ENCODE measurements at places on chromosomes 16 and 17.
A peak's percentile ranks its signal among the peaks of the same experiment; 100 is the strongest.

- no peak for DNase-seq
These were observed 18.9 kb downstream of the DNAJA2 start for GRCh38 chr16:46954562-46954961.

DNA sequence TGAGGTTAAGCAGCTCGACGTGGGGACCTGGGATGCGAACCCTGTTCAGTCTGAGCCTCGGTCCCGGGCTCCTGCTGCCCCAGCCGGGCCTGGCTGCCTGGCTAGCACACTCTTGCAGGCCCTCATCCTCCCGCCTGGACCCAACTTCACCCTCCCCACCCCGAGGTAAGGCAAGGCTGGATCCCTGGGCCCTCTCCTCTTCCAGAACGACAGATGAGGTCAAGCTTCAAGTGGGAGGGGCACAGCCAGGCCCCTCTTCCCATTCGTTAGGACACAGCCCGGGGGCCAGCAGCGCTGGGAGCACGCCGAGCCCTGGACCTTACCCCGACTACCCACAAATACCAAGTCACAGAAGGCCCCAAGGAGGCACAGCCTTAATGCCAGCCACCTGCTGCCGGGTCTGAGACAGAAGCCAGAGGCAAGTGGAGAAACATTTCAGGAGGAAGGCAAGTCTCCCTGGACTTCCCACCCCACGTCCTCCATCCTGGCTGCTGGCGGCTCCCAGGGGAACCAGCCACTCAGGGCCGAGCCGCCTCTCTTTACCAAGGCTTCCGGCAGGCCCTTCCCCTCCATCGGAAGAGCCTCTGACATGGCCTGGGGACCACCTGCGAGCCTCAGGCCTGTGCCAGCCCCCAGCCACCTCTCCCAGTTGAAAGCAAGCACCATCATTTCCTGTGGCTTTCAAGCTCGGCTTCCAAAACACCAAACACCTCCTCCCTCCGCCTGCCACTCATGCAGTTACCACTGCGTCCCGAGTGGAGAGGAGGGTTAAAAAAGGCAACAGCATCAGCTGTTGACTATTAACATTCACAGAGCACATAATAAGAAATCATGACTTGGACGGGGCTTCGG, 59.9 kb downstream of the RPH3AL start:
- DNase-seq, result no peak

DNA sequence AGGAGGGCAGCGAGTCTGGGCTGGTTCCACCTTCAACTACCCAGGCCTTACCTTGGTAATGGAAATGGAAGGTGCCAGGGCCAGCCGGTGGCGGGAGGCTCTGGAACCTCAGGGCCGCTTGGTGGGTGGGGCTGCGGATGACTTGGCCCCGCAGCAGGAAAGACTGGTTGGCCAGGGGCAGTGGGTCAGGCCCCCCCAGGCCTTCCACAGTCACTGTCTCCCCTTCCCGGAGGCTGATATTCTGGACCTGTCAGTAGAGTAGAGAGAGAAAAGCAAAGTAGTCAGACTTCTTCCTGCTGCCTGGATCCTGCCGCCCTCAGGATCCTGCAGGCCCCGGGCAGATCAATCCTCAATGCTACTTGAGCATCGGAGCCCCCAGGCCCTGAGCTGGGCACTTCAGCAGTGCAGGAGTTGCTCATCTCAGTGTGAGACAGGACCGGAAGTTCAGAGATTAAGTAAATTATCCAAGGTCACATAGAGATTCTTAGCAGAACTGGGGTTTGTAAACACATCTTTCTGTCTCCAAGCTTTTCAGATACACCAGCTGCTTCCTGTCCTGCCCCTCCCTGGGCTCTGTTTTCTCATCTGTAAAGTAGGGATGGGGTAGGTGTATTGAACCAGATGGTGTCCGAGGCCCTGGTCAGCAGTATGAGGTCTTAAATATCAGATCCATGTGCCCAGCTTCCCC, 18.5 kb upstream of the PHF12 start:
- no peak for DNase-seq

DNA sequence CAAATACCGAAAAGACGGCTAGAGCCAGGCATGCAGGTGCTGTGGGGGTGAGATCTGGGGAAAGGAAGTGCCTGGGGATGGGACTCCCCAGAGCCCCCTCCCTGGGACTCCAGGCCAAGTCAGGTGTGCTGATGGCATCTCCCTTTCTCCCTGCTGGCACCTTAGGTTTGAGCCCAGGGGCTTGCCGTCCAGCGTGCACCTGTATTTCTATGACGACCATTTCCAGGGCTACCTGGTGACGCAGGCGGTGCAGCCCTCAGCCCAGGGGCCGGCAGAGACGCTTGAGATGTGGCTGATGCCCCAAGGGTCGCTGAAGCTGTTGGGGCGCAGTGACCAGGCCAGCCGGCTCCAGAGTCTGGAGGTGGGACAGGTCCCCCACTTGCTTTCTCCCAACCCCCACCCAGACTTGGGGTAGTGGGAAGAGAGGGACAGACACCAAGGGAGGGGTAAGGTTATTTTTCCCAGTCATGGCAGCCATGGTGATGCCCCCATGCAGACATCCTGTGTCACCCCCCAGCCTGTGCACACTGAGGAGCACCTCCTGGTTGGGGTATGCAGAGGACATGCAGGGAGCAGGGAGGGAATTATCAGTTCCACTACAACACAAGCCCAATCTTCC, 11.1 kb downstream of the XYLT2 start:
- DNase-seq, result no peak

DNA sequence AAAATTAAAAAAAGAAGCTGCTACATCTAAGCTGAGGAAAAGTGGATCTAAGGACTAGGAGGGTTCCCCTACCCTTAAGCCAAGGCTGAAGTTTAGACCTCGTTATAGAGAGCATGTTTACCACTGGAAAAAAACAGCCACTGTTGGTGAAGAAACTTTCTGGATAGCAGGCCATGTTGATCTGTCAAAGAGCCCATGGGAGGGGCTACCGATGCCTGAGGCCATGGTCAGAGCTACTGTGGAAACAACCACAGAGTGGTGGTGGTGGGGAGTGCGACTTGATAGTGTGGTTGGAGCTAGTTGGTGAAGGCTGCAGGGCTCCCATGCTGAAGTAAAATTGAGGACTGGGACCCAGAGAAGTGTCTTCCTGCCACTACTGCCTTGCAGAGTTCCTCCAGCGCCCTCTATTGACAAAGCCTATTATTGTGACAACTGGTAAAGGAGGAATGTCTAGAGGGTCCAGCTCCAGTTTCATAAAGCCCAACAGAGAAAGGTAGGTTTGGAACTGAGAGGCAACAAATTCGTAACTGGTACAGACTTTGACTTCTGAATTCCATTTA, 12.7 kb upstream of the FAM20A start:
- peak; percentile 85 for DNase-seq

- DNase-seq, result no peak
These were observed 2.2 kb upstream of the FZD2 start for GRCh38 chr17:44555099-44555498.

DNA sequence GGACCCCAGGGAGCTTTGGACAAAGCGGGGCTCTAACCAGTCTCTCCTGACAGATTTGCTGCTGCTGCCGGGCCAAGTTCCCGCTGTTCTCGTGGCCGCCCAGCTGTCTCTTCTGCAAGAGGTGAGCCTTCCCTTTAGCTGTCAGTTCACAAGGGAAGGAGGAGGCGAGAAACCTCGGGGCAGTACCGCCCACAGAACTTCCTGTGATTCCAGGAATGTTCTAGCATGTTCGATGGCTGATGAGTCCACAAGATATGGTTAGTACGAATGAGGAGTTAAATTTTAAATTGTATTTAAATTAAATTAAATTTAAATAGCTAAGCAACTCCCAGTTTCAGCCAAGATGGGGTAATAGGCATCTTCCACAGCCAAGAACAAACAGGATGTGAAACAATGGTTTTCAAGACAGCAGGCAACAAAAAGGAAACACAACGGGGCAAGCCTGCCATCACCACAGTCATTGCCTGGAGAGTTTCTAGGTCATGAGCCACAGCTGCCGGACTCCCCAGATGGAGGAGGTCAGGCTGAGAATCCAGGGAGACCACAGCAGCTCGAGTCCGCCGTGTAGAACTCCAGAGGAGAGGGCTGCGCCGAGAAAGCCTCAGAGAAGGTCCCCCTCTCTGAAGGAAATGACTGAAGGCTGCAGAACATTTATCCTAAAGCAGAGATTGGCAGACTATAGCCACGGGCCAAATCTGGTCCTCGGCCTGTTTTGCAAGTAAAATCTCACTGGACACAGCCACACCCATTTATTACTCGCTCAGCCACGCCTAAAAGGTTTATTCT, 9.5 kb upstream of the TCF25 start:
- no peak for DNase-seq

DNA sequence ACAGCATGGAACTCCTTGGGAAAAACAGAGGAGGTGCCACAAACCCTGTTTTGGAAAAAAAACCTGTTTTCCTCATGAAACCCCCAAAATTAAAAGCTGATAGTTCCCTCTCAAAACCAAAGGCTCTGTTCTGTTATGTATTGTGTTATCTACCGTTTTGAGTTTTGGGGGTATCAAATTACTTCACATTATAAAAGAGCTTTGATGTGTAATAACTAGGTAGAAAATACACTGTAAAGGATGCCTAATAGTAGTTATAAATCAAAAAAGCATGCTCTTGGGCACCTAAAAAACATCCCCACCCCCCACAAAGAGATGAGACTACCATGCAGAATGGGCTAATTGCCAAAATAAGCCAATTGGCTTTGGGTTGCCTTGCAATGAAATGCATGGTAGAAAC, 30.8 kb downstream of the C16orf54 start:
- DNase-seq, result no peak

- DNase-seq, result no peak
These were observed 32.0 kb upstream of the CIBAR2 start for GRCh38 chr16:85144026-85144915.

DNA sequence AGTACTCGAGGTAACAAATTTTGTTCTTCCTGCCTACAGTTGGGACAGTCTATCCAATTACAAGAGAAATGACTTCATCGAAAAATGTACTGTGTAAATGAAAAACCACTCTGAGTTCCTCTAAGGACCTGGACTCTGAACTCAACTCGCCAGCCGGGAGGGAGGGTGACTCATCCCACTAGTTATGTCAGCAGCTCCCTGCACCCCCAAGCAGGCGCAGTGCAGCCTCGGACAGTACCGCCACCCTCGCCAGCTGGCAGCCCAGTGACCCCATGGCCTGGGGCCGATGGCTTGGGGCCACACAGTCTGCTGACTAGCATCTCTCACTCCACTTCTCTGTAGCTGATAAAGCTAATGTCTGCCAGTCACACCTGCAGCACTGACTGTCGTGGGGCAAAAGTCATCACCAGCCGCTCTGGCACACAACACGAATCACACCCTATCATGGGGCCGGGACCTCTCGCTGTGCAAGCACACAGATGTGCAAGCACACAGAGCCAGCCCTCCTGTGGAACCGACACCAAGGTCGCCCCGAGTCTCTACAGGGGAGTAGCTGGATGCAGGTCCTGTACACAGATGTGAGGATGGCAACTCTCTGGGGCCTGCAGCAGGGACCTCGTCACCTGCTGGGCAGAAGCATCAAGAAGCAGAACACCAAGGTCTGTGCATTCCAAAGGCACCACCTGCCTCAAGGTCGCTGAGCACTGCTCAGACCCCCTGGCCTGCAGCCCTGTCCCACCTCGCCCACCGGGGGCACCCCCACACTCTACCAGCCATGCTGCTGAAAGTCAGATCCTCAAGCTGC, 5.7 kb downstream of the CSNK1D start:
- DNase-seq, result peak; percentile 93

DNA sequence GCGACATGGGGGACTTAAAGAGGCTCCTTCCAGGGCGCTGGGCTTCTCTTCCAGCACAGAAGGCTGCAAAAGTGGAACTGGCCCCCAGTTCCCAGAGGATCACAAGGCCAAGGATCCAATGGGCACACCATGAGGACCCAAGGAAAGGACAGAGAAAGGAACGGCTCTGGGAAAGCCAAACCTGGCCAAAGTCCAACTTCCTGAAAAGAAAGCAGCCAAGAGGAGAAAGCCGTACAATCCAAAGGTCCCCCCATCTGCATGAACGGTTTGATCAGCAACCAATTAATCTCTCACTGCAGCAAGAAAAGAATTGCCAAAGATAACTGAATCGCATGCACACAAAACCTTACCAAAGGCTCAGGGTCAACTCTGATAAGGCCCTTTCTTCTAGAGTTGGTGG, 19.8 kb upstream of the ICAM2 start:
- DNase-seq, result no peak

- DNase-seq, result peak; percentile 91
These were observed at the start of gene CACNA1G for GRCh38 chr17:50560185-50560824. CACNA1G (plus strand) TSS chr17:50560715; CDS start chr17:50561460, 745 bp downstream.

- DNase-seq, result no peak
These were observed 126.4 kb upstream of the CDH5 start for GRCh38 chr16:66240088-66240487.

GRCh38 chr17:35432176-35433074, at the start of gene SLFN12:
SLFN12 (minus strand) TSS chr17:35432500; CDS start chr17:35423028, 9,472 bp downstream.
- no peak for DNase-seq

GRCh38 chr17:82492643-82493225, 26.8 kb upstream of the FOXK2 start:
- no peak for DNase-seq

DNA sequence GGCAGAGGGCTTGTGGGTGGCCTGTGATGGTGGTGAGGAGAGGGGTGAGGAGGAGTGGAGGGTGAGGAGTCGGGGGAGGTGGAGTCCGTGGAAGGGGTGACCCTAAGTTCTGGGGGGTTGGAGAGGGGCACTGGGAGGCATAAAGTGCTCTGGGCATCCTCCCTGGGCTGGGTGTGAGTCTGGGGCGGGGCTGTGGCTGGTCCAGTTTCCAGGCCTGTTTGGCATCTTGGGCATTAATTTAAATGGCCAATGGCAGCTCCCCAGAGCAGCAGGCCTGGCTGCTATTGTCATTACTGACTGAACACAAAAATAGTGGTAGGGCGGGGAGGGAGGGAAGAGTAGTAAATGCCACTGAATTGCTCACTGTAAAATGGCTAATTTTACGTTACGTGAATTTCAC, 7.7 kb upstream of the ARHGAP23 start:
- DNase-seq, result no peak

DNA sequence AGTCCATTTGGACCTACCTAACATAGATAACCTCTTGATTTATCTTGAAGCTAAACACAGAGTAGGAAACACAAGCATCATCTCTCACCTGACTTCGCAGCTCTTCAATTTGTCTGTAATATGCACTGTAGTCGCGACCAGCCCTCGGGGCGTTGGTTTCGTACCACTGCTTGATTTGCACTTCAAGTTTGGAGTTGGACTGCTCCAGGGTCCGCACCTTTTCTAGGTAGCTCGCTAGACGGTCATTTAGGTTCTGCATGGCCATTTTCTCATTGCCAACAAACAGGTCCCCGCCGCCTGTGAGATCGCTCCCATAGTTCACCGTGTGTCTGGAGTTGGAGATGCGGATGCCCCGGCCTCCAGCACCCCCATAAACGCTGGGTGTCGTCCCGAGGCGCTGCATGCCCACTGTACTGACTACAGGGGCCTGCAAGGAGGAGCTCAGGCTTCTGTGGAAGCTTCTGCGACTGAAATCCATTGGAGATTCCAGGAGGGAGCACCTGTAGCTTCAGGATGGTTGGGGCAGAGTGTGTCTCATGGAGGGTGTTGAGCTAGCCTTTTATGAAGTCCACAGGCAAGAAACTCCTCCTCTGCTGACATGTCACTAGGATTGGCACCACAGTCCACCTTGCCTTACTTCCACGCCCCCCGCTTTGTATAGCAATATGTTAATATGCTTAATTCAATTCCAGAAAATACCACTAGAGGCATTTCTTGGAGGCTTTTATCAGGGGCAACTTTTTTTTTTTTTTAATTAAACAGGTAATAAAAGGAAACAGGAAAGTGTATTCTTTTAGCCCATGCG, at the start of gene KRT20:
Gene KRT20 (minus strand): TSS at position 535 of the 805 bp plus-strand sequence. CDS start 57 bp downstream, at position 478.
- no peak for DNase-seq

- DNase-seq, result no peak
These were observed 59.6 kb downstream of the ABAT start for GRCh38 chr16:8733849-8734540.

Data from Kasumi-1 (cell line).